ENCODE measurements at places on chromosomes 4 and X. TPM values are rescaled to one million over a fixed set of nuclear protein-coding genes. Genes with fewer than 3 reads are reported as not detected.

GLOD5 gene
- not detected for total RNA-seq

DUX4 gene
- not detected for total RNA-seq

GRPR gene
- total RNA-seq: 26.5 TPM

HDX gene
- 2.8 TPM for total RNA-seq

TCEANC gene
- total RNA-seq: 0.69 TPM

CLNK gene
- total RNA-seq: not detected

IRS4 gene
- not detected for total RNA-seq

FGFBP2 gene
- total RNA-seq: not detected

CXorf49B gene
- not detected for total RNA-seq

PNMA6A gene
- total RNA-seq: not detected

FAM53A gene
- 3.1 TPM for total RNA-seq

GRCh38 chr4:5036239-5036638 is 15.0 kb upstream of the STK32B start:
- DNase-seq: peak; percentile 11

- no peak for DNase-seq
These were observed 134.0 kb downstream of the MGST2 start for GRCh38 chr4:139799615-139800014.

DNA sequence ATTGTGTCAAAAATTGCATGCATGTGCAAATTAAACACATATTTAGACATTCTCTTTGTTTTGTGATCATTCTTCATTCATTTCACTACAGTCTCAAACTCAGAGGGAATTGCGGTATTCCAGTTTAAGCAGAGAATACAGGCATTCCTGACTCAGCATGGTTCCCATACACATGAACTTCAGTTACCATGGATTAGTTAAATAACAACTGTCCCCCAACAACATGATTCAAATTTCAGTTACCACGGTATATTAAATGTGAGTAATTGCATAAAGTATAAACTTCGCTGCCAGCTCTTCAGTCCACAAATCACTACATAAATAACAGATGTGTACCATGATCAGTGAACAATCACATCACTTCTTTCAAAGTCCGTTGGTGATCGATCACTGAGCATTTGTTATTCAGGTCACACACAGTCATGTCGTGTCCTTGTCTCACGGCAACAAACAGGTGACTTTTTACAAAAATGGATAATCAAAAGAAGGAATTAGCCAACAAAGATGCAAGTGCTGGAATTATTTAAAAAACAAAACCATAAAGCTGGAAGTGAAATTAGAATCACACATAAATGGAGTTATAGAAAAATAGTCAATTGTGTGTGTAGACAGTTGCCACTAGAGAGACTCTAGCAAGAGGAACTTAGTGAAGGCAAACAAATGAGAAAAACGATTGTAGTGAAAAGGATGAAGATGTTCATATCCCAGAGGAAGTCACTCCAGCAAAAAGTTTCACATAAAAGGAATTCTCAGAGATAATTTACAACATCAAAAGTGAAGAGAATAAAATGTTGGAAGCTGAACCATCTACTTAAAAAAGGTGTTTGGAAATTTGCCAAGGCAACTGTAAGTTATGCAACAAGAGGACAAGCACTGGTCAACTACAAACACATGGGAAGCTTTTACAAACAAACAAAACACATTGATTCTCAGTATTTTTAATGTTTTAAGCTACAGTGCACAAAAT is 138.6 kb upstream of the SMARCAD1 start:
- no peak for DNase-seq

DNA sequence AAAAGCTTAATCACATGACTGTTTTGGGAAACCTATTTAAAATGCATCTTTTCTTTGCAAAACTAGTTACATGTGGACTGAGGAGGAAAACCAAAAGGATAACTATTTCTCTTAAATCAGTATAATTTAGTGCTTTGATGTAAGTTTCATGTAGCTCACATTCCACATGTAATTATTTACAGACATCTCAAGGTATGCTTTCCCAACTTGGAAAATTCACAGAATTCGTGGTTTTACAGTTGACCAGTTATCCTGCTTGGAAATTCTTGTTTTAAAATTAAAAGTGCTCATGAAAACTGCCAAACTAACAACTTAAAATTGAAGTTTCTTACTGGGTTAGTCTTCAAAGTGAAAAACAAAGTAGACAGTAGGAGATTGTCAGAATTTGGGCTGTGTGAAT is 52.4 kb downstream of the EDNRA start:
- no peak for DNase-seq

GRCh38 chr4:5756271-5756670 is 45.3 kb downstream of the EVC start:
- DNase-seq: no peak

GRCh38 chr4:145183023-145183422 is 2.6 kb upstream of the OTUD4 start:
- DNase-seq: peak; percentile 48

DNA sequence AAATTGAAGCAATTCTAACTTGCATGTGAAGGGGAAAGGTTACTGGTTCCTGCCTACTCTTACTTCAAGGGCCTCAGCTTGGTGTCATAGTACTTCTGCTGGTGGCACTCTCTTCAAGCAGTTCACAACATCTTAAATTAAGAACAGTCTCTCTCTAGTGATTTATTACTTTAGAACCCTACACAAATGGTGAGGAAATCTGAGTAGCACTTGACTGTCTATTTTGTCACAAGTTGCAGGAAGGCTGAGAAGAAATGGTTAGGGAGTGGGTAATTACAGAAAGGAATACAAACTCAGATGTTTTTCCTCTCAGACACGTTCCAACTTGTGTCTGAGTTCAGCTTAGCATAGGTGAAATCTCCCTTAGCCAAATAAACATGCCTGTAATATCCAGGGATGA is 242.3 kb upstream of the GRIA3 start:
- no peak for DNase-seq

DNA sequence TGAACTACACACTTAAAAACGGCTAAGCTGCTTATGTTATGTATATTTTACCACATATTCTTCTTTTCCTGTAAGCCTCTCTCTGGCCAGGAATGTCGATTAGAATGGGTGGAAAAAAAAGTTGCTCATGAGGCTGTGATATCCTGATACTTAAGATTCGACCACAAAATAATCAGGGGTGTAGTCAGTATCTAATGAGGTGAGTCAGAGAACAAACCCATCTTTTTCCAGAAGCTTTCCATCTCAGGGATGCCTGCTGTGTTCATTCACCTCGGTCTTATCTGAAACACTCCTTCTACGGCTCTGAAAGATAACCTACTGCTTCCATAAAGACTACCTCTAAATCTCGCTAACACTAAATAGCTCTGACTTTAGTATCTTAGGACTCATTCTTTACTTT is 142.7 kb upstream of the MAP3K15 start:
- DNase-seq: peak; percentile 5

DNA sequence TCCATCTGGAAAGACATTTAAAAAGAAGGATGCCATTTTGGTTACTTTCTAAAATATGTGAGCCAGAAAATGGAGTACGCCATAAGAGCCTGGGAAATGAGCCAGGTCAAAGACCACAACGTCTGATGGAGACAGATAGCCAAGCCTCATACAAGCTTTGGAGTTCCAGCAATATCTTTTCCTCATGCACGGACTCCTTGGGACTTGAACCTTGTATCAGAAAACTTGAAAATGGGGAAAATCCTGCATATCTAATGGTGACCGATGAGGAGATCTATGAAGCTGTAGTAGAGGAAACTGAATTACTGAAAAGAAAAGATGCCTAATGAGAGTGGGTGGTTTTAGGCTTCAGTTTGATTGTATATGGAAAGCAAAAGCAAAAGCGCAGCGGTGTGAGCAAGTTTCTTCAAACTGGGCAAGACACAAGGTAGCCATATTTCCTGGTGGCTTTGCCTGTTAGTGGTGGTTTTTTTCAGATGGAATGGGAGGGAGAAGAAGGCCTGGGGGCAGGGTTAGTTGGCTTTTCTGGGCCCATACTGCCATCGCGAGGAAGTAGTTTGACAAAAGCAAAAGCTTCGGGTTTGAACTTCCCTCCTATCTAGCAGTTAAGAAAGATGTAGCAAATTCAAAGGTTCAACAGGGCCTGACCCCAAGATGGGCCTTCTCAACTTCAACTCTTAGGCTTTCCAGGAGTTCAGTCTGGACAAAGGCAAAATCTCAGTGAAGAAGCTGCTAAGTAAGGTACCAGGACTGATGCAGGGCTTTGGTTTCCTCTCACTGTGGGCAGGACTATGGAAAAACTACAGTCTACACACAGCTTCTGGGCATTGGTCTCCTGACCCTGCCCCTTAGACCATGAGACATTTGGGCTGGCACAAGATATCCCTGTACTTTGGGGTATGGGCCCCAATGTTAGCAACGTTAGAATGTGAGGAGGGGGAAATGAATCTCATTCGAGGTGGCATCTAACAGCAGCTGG is 210.0 kb upstream of the STK26 start:
- peak; percentile 21 for DNase-seq

GRCh38 chr4:167885071-167885470 is 207.3 kb upstream of the ANXA10 start:
- no peak for DNase-seq

GRCh38 chr4:123785538-123785937 is 388.9 kb downstream of the SPRY1 start:
- peak; percentile 7 for DNase-seq

DNA sequence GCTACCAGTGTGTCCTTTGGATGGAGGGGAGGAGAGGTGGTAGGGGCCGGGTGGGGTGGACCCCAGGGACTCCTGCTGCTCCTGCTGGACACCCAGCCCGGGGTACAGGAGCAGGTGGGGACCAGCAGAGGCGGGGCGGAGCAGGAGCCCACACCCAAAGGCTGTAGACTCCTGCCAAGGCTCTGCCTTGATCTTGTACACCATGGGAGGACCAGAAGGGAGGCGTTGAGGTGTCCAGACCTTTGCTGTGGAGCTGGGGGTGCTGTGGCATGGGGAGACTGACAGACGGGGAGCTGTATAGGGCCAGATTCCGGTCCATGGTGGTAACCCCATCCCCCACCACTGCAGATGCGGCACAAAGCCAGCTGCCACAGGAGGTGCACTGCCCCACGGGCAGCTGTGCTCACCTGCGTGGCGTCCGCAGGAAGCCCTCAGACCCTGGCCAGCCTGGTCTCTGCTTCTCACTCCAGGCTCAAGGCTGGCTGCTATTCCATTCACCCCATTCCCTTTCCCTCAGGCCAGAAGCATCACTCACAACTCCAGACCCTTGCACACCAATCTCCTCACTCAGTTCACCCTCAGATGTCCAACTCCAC is 5.0 kb upstream of the SLC26A1 start:
- DNase-seq: no peak

DNA sequence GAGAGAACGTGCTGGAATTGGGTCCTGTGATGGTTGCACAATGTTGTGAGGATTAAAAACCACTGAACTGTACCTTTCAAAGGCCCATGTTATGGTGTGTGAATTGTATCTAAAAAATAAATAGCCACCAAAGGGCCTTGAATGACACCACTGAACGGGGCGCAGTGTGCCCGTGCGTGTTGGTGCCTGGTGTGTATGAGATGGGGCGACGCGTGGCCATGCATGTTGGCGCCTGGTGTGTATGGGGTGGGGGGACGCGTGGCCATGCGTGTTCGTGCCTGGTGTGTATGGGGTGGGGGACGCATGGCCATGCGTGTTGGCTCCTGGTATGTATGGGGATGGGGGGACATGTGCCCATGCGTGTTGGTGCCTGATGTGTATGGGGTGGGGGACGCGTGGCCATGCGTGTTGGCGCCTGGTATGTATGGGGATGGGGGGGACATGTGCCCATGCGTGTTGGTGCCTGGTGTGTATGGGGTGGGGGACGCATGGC is 66.6 kb upstream of the HELT start:
- DNase-seq: no peak

- DNase-seq: peak; percentile 75
These were observed 568 bp downstream of the CHST7 start for GRCh38 chrX:46573892-46574773.

- DNase-seq: no peak
These were observed 63.2 kb upstream of the BMP3 start for GRCh38 chr4:80967346-80967745.

GRCh38 chr4:48138936-48139335 is 4.9 kb upstream of the TXK start:
- DNase-seq: no peak

- no peak for DNase-seq
These were observed 6.3 kb downstream of the CPE start for GRCh38 chr4:165385126-165385525.

GRCh38 chrX:42954880-42955279 is 176.9 kb upstream of the PPP1R2C start:
- no peak for DNase-seq

DNA sequence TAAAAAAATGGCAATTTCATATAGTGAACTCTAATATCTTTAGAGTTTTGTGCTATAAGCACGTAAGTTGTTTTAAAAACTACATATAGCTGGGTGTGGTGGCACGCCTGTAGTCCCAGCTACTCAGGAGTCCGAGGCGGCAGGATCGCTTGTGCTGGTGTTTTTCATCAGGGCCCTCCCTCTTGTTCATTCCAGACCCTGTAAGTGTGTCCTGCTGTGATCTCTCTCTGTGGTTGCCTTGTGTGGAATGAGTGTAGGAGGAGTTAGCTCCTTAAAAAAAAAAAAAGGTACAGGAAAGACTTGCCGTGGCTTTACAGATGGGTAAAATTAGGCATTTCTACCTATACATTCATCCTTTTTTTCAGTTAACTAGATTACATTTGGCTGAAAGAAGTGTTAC is 35.4 kb downstream of the RBBP7 start:
- DNase-seq: no peak

- DNase-seq: peak; percentile 92
These were observed 317.2 kb downstream of the PDGFC start for GRCh38 chr4:156654410-156654809.

GRCh38 chr4:109278594-109279031 is 23.8 kb downstream of the COL25A1 start:
- no peak for DNase-seq

DNA sequence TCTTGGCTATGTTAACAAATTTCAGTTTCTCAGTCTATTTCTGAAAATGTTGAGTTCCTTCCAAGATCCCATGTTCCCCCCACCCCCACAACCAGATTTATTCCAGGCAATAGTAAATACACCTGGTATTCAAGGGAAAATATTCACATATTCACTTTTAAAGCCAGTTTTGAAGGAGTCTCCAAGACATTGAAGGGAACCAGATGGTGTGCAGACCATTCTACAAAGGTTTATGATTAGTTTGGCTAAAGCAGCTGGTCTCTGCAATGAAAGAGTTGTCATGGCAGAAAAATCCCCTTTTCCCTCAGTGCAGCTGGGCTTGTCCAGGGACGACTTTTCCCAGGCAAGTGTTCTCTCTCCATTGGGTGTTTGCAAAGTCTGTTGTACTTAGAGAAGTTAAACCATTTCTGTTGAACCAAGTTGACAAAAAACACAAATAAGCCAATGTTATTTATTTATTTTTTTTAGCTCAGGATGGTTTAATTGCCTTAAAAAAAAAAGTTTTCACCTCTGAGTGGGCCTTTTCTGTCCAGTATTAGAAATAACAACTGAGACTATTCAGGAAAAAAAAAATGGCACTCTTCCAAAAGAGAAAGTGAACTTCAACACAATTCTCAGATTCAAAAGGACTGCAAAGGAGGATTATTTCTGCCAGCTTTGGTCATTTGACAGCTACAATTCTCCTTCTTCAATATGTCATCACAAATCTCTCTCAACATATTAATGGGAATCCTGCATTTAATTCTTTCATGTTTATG is 410.6 kb downstream of the IL1RAPL1 start:
- no peak for DNase-seq

- no peak for DNase-seq
These were observed 32.4 kb upstream of the PGM2 start for GRCh38 chr4:37794056-37794455.

GRCh38 chr4:125590158-125590557 is 275.4 kb downstream of the FAT4 start:
- no peak for DNase-seq

Data from PC-3 (cell line).